ENCODE measurements at places on chromosomes 1 and 21.

- peak; percentile 37 for DNase-seq
Measured at GRCh38 chr1:28886731-28887418, 27.5 kb upstream of the EPB41 start.

- no peak for DNase-seq
Measured at GRCh38 chr1:7266561-7266960, 481.3 kb downstream of the CAMTA1 start.

GRCh38 chr1:81706650-81707435, 93.9 kb upstream of the ADGRL2 start:
- DNase-seq = no peak

DNA sequence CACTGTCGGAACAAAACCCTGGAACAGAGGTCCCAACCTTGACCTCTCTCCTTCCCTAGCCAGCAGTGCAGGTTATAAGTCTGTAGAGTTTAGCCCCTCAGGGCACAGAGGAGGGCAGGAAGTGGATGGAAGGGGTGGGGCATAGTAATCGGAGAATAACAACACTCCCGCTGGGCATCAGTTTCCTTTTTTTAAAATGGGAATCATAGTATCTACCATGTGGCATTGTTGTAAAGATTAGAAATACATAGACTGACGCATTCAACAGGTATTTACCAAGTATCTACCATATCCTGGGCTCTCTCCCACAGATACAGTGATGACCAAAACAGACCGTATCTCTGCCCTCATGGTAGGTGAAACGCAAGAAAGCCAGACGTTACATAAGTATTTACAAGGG, 24.9 kb upstream of the ATF3 start:
- DNase-seq = no peak

DNA sequence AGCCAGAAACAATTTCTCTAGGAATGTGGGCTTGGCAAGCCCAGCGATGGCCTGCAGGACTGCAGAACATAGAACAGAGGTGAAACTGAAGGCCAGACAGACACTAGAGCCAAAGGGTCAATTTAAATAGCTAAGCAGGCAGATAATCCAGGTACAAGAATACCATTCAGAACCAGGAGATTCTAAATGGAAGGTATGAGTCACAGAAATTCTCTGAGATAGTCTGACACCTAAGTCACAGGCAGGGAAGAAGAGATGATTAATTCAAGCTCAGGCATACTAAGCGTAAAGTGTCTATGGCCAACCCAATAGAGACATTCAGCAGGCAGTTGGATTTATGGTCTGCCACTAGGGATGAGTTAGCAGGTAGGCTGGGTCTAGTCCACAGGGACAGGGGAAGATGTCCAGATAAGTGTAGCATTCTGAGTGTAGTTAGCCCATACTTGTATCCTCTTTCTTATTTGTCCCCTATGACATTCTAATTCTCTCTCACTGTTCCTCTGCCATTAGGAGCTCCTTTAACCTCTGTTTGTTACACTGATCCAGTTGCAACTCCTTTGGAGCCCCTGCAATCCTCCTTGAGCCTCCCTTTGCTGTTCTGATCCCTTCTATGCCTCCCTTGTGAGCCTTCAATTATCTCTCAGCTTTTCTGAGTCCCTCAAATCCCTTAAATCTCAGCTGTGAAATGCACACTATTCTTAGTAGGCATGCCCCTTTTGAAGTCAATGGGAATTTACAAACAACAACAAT, 383.8 kb downstream of the LMO4 start:
- no peak for DNase-seq

GRCh38 chr21:45439901-45440461, 35.0 kb downstream of the COL18A1 start:
- DNase-seq = no peak

GRCh38 chr1:170604065-170604464, 59.9 kb upstream of the PRRX1 start:
- no peak for DNase-seq
